Vagina (tissue), 2 donors: ENCODE measurements at places on chromosomes 2 and 18. TPM values are rescaled to one million over a fixed set of nuclear protein-coding genes. Genes with fewer than 3 reads are reported as not detected.

AGAP1 gene
- 21.1 TPM for total RNA-seq

FBXO15 gene
- not detected for total RNA-seq

PRKCE gene
- total RNA-seq: 11.8 TPM

- H3K27ac ChIP-seq: no peak overlapping the region
- no peaks in the 10 kb centered on the region for H3K27me3 ChIP-seq
- H3K4me1 ChIP-seq: no peaks in the 10 kb centered on the region
- H3K4me3 ChIP-seq: no peak overlapping the region
- H3K36me3 ChIP-seq: no peaks in the 10 kb centered on the region
Measured at GRCh38 chr2:64493788-64494187, 30.3 kb upstream of the AFTPH start.

GRCh38 chr2:120486946-120487345 lies 141.0 kb downstream of the INHBB start:
- no peak overlapping the region for H3K4me3 ChIP-seq
- DNase-seq: no peak
- no peak overlapping the region for H3K27ac ChIP-seq
- no peaks in the 10 kb centered on the region for H3K4me1 ChIP-seq
- H3K27me3 ChIP-seq: no peaks in the 10 kb centered on the region

GRCh38 chr2:17912266-17912691 lies 33.8 kb downstream of the KCNS3 start:
- no peaks in the 10 kb centered on the region for H3K36me3 ChIP-seq
- H3K4me1 ChIP-seq: peaks cover 5% of the 10 kb centered on the region

DNA sequence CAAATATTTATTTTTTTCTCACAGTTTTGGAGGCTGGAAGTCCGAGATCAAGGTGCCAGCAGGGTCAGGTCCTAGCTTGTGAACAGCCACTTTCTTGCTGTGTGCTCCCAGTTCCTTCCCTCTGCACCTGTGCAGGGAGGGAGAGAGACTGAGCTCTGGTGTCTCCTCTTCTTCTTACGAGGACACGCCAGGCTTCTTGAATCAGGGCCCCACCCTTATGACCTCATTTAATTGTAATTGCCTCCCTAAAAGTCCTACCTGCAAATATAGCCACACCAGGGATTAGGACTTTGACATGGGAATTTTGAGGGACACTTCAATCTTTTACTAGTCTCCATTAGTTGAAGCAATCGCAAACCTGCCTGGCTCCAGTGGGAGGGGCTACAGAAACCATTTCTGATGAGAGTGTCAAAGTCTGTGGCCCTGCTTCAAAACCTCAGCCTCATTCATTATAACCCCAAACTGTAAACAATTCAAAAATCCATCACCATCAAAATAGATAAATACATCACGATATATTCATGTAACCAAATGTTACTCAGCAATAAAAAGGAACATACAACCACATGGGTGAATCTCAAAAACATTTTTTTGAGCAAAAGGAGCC lies 18.2 kb upstream of the SEH1L start:
- no peaks in the 10 kb centered on the region for H3K4me1 ChIP-seq
- DNase-seq: no peak
- no peak overlapping the region for H3K4me3 ChIP-seq
- no peak overlapping the region for H3K27ac ChIP-seq
- H3K27me3 ChIP-seq: no peaks in the 10 kb centered on the region

- H3K36me3 ChIP-seq: no peaks in the 10 kb centered on the region
- H3K27me3 ChIP-seq: no peaks in the 10 kb centered on the region
- no peak overlapping the region for H3K27ac ChIP-seq
- H3K4me1 ChIP-seq: no peaks in the 10 kb centered on the region
- DNase-seq: no peak
- H3K4me3 ChIP-seq: no peak overlapping the region
Measured at GRCh38 chr18:10205151-10205550, 249.3 kb upstream of the APCDD1 start.
